ENCODE measurements at places on chromosomes 7 and 10.

DNA sequence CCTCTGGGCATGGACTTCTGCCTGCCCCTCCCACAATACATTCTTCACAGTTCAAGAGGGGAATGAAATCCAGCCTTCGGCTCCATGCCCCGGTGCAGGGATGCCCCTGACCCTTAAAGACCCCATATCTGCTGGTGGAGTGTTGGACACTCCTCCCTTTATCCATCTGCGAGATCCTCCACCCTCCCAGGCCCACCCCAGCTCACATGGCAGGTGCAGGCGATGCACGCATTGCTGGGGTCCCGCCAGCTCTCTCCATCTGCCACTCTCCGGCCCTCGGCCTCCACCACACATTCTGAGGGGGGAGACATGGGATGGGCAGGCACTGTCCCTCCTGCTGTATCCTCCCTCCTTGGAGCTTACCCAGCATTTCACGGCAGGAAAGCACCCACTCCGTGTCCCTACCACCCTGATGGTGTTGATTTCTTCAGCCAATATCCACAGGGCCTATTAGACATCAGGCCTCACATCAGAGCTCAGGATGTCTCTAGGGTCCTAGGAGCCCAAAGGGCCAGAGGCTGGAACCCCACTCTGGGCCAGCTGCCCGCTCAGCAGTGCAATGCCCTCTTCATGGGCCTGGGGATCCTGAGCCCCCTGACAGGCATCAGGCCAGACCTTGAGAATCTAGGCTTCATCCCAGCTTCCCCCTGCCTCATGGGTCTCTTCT is 18.3 kb downstream of the ATP6V1F start:
- no peaks in the 10 kb centered on the region for H3K36me3 ChIP-seq
- DNase-seq: no peak
- no peak overlapping the region for H3K4me3 ChIP-seq
- H3K27me3 ChIP-seq: no peaks in the 10 kb centered on the region

DNA sequence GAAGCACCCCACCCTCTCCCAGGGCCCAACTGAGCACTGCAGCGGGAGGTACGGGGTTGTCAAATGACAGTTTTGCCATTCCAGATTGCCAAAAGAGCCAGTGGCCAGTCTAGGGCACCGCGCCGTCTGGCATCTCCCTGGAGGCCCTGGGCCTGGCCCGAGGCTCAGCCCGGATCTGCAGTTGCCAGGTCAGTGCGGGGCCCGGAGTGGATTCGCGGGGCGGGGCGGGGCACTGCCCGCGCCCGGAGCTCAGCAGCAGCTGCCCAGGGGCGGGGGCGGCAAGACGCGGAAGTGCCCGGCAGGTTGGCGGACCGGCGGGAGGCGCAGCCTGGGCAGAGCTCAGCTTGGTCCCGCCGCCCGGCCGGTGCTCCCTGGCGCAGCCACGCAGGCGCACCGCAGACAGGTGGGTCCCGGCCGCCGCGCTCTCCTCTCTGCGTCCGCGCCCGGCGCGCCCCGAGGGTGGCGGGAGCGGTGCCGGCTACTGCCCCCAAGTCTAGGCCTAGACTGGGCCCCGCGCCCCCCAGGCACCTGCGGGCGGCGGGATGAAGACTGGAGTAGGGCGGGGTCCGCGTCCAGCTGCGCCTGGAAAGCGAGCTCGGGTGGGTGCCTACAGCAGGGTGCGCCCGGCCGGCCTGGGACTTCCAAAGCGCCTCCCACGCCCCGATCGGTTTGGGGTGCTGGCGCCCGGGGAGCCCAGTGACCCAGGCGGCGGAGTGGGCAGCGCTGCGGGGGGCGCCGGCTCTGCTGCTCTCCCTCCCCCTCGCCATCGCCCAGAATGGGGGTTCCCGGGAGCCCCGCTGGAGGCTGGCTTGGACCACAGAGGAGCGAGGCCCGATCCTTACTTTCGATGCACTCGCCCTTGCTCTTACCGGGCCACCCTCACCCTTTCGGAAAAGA is at the start of gene IRF5:
Gene IRF5 (plus strand): TSS at position 281 of the 897 bp plus-strand sequence. CDS start 4,155 bp downstream, outside the sequence.
- H3K36me3 ChIP-seq: peaks cover 5% of the 10 kb centered on the region
- peaks cover 4% of the 10 kb centered on the region for H3K4me1 ChIP-seq
- H3K27me3 ChIP-seq: no peaks in the 10 kb centered on the region
- H3K27ac ChIP-seq: peak within 1 kb of the TSS; percentile 78
- DNase-seq: no peak

DNA sequence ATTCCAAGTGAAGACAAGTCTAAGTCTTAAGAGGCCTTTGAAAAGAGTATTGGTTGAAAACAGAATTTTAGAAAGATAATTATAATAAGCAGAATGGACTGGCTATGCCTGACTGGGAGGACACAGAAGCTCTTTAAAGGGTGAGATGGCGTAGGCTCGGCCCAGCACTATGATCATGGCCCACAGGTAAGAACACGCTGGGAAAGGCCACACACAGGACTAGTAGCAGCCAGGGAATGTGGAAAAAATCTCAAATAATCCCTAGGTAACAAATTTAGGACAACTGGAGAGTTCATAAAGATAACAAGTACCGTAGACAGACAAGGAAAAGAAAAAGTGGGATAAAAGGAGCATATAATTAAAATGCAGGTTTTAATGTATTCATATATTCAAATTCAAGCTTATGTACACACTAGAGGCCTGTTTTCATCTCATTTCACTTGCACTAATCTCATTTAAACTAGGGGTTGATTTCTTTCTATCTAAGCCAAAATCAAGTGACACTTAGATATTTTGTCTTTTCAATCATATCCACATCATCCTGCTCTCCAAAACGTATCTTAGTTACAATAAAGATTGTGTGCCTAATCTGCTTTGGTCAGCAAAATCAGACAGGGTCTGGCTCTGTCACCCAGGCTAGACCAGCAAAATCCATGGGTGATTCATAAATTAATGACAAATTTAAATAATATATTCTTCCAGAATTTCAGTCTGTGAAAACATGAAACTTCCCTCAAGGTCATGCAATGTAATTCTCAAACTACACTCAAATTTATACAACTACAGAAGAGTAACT is 53.0 kb downstream of the EZH2 start:
- H3K4me1 ChIP-seq: no peaks in the 10 kb centered on the region
- H3K27ac ChIP-seq: no peak overlapping the region
- H3K27me3 ChIP-seq: no peaks in the 10 kb centered on the region

GRCh38 chr10:4914213-4914850 is 48.9 kb upstream of the AKR1C1 start:
- H3K27me3 ChIP-seq: no peaks in the 10 kb centered on the region
- DNase-seq: no peak
- H3K4me3 ChIP-seq: no peak overlapping the region
- H3K4me1 ChIP-seq: no peaks in the 10 kb centered on the region
- H3K27ac ChIP-seq: no peak overlapping the region
- H3K36me3 ChIP-seq: no peaks in the 10 kb centered on the region

- H3K27me3 ChIP-seq: no peaks in the 10 kb centered on the region
- no peaks in the 10 kb centered on the region for H3K36me3 ChIP-seq
- H3K4me3 ChIP-seq: no peak overlapping the region
- no peak overlapping the region for H3K27ac ChIP-seq
- no peaks in the 10 kb centered on the region for H3K4me1 ChIP-seq
Measured at GRCh38 chr7:94580601-94581000, 71.0 kb downstream of the CASD1 start.

GRCh38 chr7:49805371-49806007 is 32.1 kb downstream of the VWC2 start:
- H3K36me3 ChIP-seq: no peaks in the 10 kb centered on the region
- H3K4me1 ChIP-seq: no peaks in the 10 kb centered on the region
- H3K27ac ChIP-seq: no peak overlapping the region
- no peak for DNase-seq

GRCh38 chr10:51729822-51730555 is 30.6 kb upstream of the CSTF2T start:
- H3K27me3 ChIP-seq: no peaks in the 10 kb centered on the region
- no peak overlapping the region for H3K27ac ChIP-seq
- no peak overlapping the region for H3K4me3 ChIP-seq
- no peak for DNase-seq
- H3K36me3 ChIP-seq: no peaks in the 10 kb centered on the region

- no peaks in the 10 kb centered on the region for H3K27me3 ChIP-seq
- H3K4me1 ChIP-seq: peaks cover 44% of the 10 kb centered on the region
- no peak overlapping the region for H3K4me3 ChIP-seq
- H3K27ac ChIP-seq: peak overlapping the region; percentile 16
Measured at GRCh38 chr10:45058992-45059561, 58.4 kb downstream of the ZNF22 start.

- peak overlapping the region; percentile 53 for H3K27ac ChIP-seq
- no peaks in the 10 kb centered on the region for H3K27me3 ChIP-seq
Measured at GRCh38 chr7:18019555-18019954, 8.1 kb downstream of the PRPS1L1 start.

GRCh38 chr7:120865191-120865981 is 7.4 kb upstream of the TSPAN12 start:
- H3K27ac ChIP-seq: no peak overlapping the region
- H3K36me3 ChIP-seq: no peaks in the 10 kb centered on the region
- no peaks in the 10 kb centered on the region for H3K27me3 ChIP-seq
- no peak for DNase-seq
- no peak overlapping the region for H3K4me3 ChIP-seq
- H3K4me1 ChIP-seq: no peaks in the 10 kb centered on the region

- no peaks in the 10 kb centered on the region for H3K36me3 ChIP-seq
- DNase-seq: no peak
- H3K27me3 ChIP-seq: no peaks in the 10 kb centered on the region
- H3K4me1 ChIP-seq: no peaks in the 10 kb centered on the region
- no peak overlapping the region for H3K4me3 ChIP-seq
Measured at GRCh38 chr7:8354503-8354902, 78.9 kb upstream of the NXPH1 start.

- H3K4me3 ChIP-seq: no peak overlapping the region
- H3K27ac ChIP-seq: peak overlapping the region; percentile 80
- H3K27me3 ChIP-seq: no peaks in the 10 kb centered on the region
- H3K4me1 ChIP-seq: peaks cover 27% of the 10 kb centered on the region
- H3K36me3 ChIP-seq: no peaks in the 10 kb centered on the region
- no peak for DNase-seq
Measured at GRCh38 chr7:24971333-24972165, 8.4 kb downstream of the OSBPL3 start.

DNA sequence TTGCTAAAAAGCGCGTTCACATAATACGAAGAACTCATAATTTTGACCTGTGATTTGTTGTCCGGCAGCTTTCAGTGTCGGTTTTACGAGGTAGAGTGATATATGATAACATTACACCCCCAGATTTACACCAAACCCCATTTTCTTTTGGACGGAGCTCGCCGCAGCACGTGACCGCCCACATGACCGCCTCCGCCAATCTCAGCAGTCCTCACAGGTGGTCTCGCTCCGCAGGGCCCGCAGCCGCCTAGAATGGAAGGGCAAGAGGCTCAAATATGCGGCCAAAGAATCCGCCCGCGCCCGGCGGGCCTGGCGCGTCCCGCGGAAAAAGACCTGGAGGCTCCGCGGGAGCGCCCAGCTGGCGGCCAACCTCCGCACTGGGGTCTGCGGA is at the start of gene HOXA7:
Gene HOXA7 (minus strand): TSS at position 168 of the 391 bp plus-strand sequence. CDS start 130 bp downstream, at position 38.
- H3K4me1 ChIP-seq: peaks cover 35% of the 10 kb centered on the region
- H3K27ac ChIP-seq: no peak within 1 kb of the TSS
- peaks cover 57% of the 10 kb centered on the region for H3K27me3 ChIP-seq
- no peaks in the 10 kb centered on the region for H3K36me3 ChIP-seq
- DNase-seq: no peak
- peak within 1 kb of the TSS; percentile 37 for H3K4me3 ChIP-seq

- H3K27me3 ChIP-seq: no peaks in the 10 kb centered on the region
- no peaks in the 10 kb centered on the region for H3K4me1 ChIP-seq
- DNase-seq: no peak
- H3K36me3 ChIP-seq: no peaks in the 10 kb centered on the region
Measured at GRCh38 chr7:68440866-68441265, 1157.4 kb upstream of the AUTS2 start.

GRCh38 chr10:22504766-22505165 is 159.5 kb downstream of the SPAG6 start:
- DNase-seq: no peak
- H3K36me3 ChIP-seq: no peaks in the 10 kb centered on the region
- no peaks in the 10 kb centered on the region for H3K27me3 ChIP-seq

DNA sequence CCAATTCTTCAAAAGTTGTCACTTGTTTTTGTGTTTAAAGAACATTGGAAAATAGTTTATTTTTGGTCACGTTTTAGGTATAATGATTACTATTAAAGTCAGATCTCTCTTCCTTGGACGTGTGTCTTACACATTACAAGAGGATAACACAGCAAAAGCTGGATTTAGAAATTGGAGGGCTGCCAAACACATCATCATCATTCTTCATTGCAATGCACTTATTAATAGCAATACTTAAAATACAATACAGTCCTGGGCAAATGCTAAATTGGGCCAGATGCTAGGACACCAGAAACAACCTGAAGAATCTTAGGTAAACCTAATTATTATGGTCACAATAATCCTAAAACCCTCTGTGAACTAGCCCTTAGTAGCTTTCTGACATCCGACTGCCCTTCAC is 303.6 kb downstream of the DGKB start:
- no peaks in the 10 kb centered on the region for H3K36me3 ChIP-seq
- no peaks in the 10 kb centered on the region for H3K27me3 ChIP-seq
- H3K4me3 ChIP-seq: no peak overlapping the region

GRCh38 chr7:20219446-20220292 is 2.5 kb upstream of the MACC1 start:
- peak overlapping the region; percentile 55 for H3K27ac ChIP-seq
- no peak overlapping the region for H3K4me3 ChIP-seq
- peak; percentile 48 for DNase-seq
- H3K36me3 ChIP-seq: no peaks in the 10 kb centered on the region
- H3K4me1 ChIP-seq: peaks cover 40% of the 10 kb centered on the region
- H3K27me3 ChIP-seq: no peaks in the 10 kb centered on the region

- no peaks in the 10 kb centered on the region for H3K36me3 ChIP-seq
- no peak for DNase-seq
- H3K27me3 ChIP-seq: peaks cover 29% of the 10 kb centered on the region
- peak overlapping the region; percentile 71 for H3K4me3 ChIP-seq
- peaks cover 42% of the 10 kb centered on the region for H3K4me1 ChIP-seq
- peak overlapping the region; percentile 71 for H3K27ac ChIP-seq
Measured at GRCh38 chr7:51315393-51316261, 982 bp downstream of the COBL start.

DNA sequence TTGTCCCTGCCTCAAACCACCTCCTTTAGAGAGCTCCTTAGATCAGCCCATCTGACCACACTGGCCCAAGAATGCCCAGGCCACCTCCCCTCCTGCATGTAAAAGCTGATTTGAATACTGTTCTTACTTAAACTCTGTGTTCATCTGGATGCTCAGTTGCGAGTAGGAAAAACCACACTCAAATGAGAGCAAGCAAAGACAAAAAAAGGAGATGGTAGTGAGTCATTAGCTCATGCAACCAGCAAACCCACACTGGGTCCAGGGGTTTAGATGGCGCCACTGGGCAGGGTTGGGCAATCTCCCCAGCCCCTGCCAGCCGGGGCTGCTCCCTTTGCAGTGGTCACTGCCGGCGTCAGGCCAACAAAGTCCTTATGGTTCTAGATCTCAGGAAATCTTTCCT is 32.7 kb downstream of the TSPAN15 start:
- H3K36me3 ChIP-seq: no peaks in the 10 kb centered on the region
- peak overlapping the region; percentile 73 for H3K27ac ChIP-seq
- no peak overlapping the region for H3K4me3 ChIP-seq
- peaks cover 63% of the 10 kb centered on the region for H3K4me1 ChIP-seq

DNA sequence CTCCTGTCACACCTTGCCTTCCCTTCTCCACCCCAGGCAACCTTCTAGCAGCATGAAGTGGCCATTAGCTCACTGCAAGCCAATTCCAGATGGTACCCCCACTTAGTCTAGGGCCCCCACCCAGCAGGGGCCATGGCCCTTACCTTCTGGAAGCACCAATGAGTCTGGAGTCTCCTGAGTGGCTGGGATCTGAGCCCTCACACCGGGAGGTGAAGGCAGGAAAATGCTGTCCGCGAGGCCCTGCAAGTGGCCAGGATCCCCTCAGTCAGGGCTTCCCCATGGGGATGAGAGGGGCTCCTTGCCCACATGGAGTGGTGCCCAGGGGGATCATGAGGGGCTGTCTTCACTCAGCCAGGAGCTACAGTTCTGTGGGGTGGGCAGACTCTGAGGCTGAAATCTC is 4.6 kb downstream of the AQP1 start:
- H3K27me3 ChIP-seq: no peaks in the 10 kb centered on the region
- H3K27ac ChIP-seq: peak overlapping the region; percentile 51
- no peak for DNase-seq
- peak overlapping the region; percentile 62 for H3K4me3 ChIP-seq
- H3K36me3 ChIP-seq: no peaks in the 10 kb centered on the region
